ENCODE measurements at places on chromosomes 4 and X.
A peak's percentile ranks its signal among the peaks of the same experiment; 100 is the strongest.

DNA sequence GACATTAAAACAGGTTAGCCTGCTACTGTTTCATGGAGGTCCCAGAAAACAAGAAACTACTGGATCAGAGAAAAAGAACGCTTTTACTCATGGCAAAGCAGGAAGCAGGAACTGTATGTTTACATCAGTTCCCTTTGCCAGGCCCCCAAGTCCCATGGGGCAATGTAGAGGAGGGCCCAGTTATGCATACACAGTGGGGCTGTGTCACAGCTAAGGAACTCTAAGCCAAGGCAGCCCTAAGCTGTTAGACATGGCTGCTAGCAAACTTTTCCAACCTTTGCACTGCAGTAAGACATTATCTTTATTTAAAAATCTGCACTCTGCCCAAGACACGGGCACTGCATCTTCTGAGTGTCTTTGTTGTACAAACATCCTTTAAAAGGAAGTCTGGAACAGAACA lies 975.8 kb downstream of the C4orf33 start:
- no peak for DNase-seq

DNA sequence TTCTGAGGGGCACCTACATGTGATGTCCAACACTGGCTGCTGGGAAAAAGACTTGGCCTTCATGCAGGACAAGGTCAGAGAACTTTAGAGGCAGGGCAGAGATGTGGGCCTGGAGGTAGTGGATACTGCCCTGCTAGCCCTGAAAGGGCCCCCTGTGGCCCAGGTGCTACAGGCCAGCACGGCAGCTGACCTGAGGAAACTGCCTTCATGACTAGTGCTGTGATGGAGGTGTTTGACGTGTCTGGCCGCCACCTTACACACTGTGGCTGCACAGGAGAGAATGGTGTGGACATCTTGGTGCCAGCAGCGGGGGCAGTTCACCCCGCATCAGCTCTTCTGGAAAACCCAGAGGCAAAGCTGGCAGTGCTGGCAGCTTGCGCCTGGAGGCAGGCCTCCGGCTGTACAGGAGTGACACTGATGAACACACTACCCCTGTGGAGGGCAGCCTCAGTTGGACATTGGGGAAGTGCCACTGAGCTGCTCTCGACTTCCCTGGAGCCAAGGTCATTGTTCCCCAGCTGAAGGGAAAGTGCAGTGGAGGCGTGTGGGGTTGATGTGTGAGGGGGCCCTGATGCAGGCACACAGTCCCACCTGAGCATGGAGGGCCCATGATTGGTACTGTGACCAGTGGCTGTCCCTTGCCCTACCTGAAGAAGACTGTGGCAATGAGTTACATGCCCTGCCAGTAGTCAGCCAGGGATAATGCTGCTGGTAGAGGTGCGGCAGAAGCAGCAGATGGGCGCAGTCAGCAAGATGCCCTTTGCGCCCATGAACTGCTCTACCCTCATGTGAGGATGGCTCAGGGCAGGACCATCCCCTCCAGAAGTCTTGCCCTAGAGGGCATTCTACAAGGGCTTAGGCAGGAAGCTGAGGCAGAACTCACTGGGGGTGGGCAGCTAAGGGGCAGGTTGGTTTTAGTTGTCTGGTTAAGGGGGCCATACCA lies 36.9 kb downstream of the COQ2 start:
- no peak for DNase-seq

- DNase-seq: no peak
Observed at GRCh38 chrX:41677183-41678060, 11.4 kb upstream of the GPR34 start.

DNA sequence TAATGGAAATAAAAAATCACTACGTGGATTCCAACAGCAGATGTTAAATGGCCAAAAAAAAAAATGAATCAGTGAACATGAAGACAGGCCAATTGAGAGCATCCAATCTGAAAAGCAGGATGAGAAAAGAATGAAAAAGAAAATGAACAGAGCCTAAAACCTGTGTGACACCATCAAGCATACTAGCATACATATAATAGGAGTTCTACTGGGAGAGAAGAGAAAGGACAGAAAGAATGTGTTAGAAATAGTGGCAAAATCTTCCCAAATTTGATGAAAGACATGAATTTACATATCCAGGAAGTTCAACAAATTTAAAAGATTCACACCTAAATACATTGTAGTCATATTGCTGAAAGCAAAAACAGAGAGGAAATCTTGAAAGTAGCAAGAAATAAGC lies 76.4 kb downstream of the CCDC160 start:
- no peak for DNase-seq

- no peak for DNase-seq
Observed at GRCh38 chrX:133364196-133364595, 51.1 kb downstream of the GPC4 start.

- peak; percentile 0 for DNase-seq
Observed at GRCh38 chrX:75603833-75604232, 81.0 kb upstream of the ZDHHC15 start.

DNA sequence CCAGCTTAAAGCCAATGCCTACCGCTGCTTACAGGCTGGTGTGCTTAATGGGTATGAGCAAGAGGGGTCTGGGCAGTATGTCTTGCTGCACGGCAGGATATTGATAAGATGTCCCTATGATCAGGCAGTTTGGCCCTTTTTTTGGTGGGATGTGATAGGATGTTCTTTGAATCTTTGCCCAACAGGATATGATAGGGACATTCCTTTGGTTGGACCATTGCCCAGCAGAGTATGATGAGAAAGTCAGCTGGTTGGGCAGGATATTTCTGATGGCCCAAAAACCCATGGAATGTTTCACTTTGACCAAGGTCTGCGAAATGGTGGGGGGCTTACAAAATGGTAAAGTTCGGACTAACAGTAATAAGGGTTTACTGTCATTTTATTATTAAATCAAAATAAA lies 1060.6 kb downstream of the STIM2 start:
- DNase-seq: no peak

DNA sequence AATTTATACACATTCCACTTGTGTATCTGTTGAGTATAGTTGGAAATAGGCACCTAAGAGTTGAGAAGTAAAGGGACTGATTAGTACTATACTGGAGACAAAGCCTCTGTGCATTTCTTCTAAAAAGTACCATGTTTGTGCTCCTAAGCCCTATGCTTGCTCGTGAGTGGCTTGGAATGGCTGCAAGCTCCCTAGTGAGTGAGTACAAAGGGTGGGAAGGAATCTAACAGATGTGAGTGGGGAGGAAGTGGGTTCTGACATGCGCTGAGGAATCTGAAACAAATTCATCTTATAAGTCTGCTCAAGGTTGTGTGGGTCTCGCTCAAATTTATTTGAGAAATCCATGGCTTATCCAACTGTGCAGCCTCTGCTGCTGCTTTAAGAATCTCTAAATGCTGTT lies 13.3 kb downstream of the SPCS3 start:
- no peak for DNase-seq

GRCh38 chr4:141541851-141542250 lies 94.5 kb upstream of the IL15 start:
- no peak for DNase-seq

GRCh38 chr4:87180767-87181166 lies 39.7 kb downstream of the KLHL8 start:
- no peak for DNase-seq

DNA sequence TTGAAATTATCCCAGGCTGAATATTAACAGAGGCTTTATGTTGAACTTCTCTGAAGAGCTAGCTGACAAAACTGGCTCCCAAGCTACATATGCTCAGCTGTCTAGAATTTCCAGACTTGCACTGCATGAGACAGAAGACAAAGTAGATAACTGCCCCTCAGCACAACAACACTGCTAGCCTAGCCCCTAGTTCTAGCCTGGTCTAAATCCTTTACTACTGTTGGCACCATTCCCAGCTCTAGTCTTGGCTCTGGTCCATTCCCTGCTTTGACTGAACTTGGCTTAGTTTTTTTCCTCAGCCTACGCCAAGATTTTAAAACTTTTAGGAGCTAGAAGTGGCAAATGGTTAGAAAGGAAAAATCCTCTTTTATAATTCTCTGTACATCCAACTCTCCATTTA lies 7.6 kb upstream of the OPHN1 start:
- no peak for DNase-seq

DNA sequence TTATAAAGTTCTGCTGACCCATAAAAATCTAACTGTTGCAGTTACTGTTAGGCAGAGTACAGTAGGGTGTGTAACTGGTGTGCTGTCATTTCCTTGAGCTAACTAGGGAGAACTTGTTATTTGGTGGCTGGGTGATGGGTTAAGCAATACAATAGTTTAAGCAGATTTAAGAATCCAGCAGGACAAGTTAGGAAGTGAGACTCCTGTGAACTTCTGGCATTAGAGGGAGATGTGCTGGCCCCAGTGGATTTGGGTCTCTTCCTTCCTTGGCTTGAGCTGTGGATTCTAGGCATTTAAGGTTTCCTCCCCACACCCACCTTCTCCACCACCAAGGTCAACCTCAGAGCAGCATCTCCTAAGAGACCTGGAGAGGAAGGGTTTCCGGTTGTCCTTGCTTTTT lies 70.5 kb downstream of the CLCN5 start:
- DNase-seq: no peak

- DNase-seq: no peak
Observed at GRCh38 chr4:112253382-112254000, 21.9 kb downstream of the AP1AR start.

- no peak for DNase-seq
Observed at GRCh38 chr4:45472490-45472889, 651.4 kb downstream of the GABRG1 start.

- no peak for DNase-seq
Observed at GRCh38 chr4:123393721-123394120, 2.9 kb upstream of the SPRY1 start.

DNA sequence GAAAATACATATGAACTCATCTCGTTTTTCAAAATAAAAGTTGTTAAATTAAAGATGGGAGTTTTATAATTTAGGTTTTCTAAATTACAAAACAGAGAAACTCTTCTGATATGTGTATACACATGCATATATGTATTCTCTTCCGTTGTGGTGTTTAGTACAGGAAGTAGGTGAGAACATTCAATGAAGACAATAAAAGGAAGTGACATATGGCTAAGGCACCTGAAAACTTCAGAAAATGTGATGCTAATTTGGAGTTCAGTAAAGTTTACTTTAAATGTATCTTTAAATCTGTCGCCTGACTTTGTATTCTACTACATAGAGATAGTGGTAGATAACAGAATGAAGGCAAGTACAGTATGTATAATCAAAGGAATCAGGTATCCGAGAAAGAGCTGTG lies 33.5 kb upstream of the ITM2A start:
- no peak for DNase-seq

- no peak for DNase-seq
Observed at GRCh38 chr4:15550491-15550890, 80.8 kb downstream of the CC2D2A start.

GRCh38 chrX:70293621-70294020 lies 3.7 kb downstream of the KIF4A start:
- no peak for DNase-seq

DNA sequence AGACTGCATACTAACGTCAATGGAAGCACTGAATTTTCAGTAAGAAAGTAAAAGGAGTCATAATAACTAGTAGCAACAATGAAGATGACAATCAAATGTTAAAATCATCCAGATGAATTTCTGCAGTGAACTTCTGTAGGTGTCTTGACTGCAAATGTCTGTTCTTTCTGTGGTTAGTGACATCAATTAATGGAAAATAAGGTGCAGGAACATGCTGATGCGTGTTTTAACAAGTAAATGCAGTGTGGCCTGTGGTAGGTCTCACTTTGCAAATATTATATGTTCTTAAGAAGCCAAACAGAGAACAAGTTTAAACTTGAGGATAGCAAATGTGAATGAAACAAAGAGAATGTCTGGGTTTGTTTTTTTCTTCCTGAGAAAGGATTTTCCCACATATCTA lies 2.6 kb upstream of the DTHD1 start:
- DNase-seq: no peak

- DNase-seq: no peak
Observed at GRCh38 chr4:90159193-90159592, 32.0 kb downstream of the CCSER1 start.

DNA sequence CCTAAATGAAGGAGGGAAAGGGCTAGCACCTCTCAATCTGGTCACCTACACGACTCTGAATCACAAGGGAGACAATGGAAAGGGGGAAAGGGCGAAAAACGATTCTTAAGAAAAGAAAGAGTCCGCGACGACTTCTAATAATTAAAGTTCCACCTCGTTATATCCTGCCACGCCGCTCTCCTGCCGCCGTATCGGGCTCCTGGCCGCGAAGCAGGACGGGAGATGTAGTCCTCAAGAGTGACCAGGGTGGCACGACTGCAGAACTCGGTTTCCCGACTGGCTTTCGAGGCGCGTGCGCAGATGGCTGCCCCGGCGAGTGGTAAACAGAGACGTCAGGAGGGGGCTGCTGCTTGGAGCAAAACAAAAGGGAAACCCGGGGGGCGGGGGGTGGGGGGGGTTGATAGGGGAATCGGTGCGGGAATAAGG lies at the start of gene FOXO4:
Gene FOXO4, plus strand, starts transcription at position 297 of the 426 bp plus-strand sequence. CDS start 678 bp downstream, outside the sequence.
- DNase-seq: peak; percentile 22

Data from SHP77 treated with DMSO at 0.1 percent for 48 hours (cell line).